ENCODE measurements at places on chromosomes 5 and 9. TPM values are rescaled to one million over a fixed set of nuclear protein-coding genes. Genes with fewer than 3 reads are reported as not detected.

The ARHGEF39 gene
- 7.6 TPM for polyA plus RNA-seq

DNA sequence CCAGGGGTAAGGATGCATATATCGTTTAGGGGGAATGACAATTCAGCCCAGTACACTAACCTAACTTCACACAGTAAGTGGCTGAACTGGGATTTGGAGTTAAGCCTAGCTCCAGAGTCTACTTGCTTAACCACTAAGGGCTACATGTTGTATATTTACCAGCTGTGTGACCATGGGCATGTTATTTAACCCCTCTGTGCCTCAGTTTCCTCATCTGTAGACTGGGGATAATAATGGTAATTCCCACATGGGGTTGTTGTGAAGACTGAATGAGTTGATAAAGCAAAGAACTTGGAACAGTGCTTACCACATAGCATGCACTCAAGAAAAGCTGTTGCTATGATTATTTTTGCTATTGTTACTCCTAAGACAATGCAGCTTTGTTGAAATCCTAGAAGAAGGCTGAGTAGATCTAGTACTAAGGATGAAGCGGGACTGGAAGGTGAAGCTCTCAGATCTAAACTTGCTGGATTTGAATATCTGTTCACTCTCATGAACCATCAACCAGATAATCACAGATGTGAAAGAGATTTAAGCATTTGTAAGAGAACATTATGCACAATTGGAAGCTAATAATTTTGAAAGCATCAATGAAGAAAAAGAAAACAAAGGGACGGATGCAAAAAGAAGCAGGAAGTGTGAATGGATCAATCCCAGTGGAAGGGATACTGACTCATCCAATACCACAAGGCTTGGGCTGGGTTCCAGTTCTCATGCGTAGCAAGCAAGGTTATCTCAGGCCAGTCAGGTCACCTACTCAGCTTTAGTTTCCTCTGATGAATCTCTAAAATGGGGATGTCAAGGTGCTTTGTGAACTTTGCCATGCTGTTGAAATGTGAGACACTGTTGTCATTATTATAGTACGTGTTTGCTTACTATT, 78.5 kb upstream of the TBC1D2 start:
- no peak for DNase-seq

DNA sequence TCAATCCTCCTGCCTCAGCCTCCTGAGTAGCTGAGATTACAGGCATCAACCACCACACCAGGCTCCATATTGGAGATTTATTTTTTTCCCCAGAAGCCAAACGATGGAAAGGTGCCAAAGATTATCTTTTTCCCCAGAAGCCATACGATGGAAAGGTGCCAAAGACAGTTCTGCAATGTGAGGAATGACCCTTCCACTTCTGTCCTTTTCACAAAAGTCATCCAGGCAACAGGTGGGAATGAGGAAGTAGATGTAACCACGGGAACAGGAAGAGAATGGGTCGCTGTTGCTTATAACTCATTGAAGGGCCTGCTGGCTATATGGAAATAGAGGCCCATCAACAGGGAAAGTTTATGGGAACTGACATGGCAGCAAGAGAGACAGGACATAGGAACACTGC, 233.7 kb upstream of the MSX2 start:
- no peak for DNase-seq

DNA sequence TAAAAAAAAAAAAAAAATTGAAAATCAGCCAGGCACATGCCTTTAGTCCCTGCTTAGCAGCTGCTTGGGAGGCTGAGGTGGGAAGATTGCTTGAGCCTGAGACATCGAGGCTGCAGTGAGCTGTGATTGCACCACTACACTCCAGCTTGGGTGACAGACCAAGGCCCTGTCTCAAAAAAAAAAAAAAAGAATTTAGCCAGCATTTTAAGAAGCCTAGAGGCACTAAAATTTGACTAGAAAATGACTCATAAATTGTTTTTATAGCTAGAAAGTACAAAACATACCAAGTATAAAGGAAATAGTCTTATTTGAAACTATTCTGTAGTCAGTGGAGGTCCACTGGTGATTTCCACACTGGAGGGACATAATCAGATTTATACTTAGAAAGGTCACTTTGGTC, 17.5 kb downstream of the LRRC70 start:
- no peak for DNase-seq

DNA sequence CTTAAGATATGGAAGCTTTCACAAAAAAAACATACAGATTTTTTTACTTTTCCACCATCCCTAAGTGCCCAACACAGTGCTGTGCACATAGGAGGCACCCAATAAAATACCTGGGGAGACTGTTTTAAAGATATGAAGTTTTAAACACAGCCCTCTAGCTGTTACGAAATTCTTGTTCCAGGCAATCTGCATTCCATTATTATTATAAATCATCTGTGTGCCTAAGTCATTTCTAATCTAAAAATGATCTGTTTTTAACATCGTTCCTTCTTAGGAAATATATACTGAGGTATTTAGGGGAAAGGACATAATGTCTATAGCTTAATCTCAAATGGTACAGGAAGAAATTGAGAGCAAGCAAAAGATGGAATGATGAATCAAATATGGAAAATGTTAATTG, 32.7 kb upstream of the ISCA1 start:
- DNase-seq, result no peak

DNA sequence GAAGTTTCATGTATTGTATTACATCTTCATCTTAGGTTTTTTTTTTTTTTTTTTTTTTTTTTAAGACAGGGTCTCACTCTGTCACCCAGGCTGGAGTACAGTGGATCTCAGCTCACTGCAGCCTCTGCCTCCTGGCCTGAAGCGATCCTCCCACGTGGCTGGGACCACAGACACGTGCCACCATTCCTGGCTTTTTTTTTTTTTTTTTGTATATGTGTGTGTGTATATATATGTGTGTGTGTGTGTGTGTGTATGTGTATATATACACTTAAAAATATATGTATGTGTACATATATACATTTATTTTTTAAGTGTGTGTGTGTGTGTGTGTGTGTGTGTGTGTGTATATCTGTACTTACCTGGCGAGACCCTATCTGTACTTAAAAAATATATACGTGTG, 6.6 kb downstream of the DMXL1 start:
- no peak for DNase-seq

All from left lung (tissue), 14 donors.